ENCODE measurements at places on chromosomes 2 and 18.

DNA sequence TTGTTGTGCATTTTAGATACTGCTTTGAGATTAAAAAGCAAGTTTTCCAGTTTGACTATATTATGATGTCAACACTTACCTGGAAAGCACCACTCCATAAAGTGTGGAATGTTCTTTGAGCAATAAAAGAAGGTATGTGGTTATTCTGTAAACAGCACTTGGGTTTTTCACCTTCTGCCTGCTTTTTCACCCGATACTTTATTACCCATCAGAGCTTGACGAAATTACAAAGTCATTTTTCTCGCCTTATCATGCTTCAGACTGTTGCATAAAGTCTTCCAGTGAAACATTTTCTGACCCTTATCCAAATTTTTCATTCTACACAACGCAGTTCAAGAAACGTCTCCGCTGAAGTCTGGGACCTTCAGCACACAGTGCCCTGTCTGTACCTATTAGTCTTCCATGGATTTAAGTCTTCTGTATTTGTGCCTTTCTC is 25.2 kb downstream of the CAB39 start:
- DNase-seq: no peak

DNA sequence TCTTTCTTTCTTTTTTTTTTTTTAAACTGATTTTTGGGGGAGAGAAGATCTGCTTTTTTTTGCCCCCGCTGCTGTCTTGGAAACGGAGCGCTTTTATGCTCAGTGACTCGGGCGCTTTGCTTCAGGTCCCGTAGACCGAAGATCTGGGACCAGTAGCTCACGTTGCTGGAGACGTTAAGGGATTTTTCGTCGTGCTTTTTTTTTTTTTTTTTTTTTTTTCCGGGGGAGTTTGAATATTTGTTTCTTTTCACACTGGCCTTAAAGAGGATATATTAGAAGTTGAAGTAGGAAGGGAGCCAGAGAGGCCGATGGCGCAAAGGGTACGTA is 587 bp downstream of the MEIS1 start:
- no peak for DNase-seq

GRCh38 chr2:238176613-238177012 is 17.8 kb downstream of the ERFE start:
- DNase-seq: no peak

GRCh38 chr2:72515696-72516095 is 310.1 kb downstream of the EXOC6B start:
- DNase-seq: no peak

GRCh38 chr2:193793914-193794313 is 1599.2 kb upstream of the TMEFF2 start:
- DNase-seq: no peak

DNA sequence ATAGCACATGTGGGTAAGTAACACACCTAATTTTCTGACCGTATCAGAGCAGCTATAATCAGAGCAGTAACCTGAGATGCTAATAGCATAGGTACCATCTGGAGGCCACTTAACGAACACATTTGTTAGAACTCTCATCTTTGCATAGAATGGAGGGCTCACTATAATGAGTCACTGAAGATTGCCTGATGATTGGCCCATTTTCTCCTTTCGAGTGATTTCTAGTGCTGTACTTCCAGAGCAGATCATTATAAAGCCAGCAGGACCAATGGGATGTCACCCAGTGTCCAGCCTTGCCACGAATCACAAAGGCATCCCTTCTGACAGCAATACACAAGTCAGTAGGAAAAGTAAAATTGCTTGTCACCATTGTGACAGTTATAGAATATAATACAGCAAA is 81.7 kb upstream of the REV1 start:
- DNase-seq: no peak

- no peak for DNase-seq
Measured at GRCh38 chr2:176745543-176746200, 466.9 kb upstream of the HNRNPA3 start.

- DNase-seq: no peak
Measured at GRCh38 chr2:236949089-236949905, 136.4 kb upstream of the COPS8 start.

GRCh38 chr18:58341916-58342315 is 287.0 kb downstream of the ALPK2 start:
- no peak for DNase-seq

- no peak for DNase-seq
Measured at GRCh38 chr2:240461471-240462072, 26.1 kb downstream of the GPC1 start.

- DNase-seq: no peak
Measured at GRCh38 chr2:204251158-204251997, 293.9 kb upstream of the PARD3B start.

GRCh38 chr2:126935774-126936173 is 37.1 kb downstream of the TEX51 start:
- DNase-seq: no peak

DNA sequence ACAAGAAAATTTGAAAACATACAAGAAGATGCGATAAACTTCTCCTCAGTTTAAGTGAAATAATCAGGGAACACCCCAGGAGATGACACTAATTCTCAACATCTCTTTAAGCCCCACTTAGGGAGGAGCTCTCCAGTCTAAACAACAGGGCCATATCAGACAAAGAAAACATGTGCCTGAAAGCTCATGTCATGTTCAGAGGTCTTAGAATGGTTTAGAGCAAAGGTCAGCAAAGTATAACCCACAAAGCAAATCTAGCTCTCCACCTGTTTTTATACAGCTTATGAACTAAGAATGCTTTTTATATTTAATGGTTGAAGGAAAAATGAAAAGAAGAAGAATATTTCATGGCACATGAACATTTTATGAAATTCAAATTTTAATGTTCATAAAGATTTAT is 155.6 kb upstream of the NOL4 start:
- no peak for DNase-seq

GRCh38 chr2:208999911-209000310 is 423.9 kb upstream of the MAP2 start:
- DNase-seq: no peak

DNA sequence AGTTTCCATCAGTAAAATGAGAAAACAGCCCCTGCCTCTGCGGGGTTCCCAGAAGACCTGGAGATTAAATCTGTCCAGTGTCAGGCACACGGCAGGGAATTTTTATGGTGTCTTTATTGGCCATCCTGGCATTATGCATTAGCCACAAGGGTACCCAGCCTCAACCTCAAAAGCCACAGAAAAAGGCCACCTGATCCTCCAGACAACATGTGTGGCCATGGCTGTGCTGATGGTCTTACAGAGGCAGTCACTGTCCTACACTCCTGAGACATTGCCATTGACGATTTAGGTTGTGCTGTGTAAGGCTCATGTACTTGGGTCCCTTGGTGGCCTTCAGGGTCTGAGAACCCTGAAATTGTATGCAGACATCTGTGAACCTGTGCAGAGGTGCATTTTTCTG is 115.6 kb downstream of the SMAD7 start:
- no peak for DNase-seq

- DNase-seq: no peak
Measured at GRCh38 chr2:110958346-110959119, 162.2 kb upstream of the BCL2L11 start.

DNA sequence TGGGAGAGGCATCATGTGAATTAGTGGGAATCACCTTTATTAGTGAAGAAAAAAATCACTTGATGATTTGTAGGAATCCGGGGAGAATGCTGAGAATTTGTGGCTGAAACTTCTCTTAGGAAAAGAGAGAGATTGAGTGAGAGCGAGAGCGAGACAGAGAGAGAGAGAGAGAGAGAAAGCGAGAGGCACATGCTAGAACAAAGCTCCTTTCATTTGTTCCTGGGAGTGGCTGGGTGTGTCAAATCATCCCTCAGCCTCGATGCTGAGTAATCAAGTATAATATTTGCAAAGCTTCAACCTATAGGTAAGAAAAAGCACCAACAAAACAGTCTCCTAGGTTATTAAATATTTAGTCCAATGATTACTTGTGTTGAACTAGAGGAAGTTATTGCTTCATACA is 4.4 kb upstream of the SERPINB5 start:
- DNase-seq: no peak

GRCh38 chr2:128642316-128642715 is 323.6 kb upstream of the HS6ST1 start:
- DNase-seq: no peak

GRCh38 chr18:79965119-79965902 is 868 bp downstream of the HSBP1L1 start:
- no peak for DNase-seq

DNA sequence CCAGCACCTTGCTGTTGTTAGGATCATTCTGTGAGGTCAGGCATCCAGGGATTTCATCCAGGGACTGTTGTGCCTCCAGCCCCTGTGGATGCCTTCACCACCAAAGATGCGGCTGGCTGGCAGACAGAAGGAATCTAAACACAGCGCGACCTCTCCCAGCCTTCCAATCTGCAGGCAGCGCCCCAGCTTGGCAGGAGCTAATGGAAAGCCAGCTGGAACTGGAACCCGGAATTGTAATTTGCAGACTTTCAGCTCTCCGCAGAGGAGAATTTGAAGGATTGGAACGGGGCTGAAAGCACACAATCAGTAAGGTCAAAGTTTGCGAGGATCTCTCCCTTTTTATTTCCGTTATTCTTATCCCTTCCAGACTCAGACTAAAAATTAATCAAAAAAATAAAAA is 127.8 kb downstream of the TRIB2 start:
- no peak for DNase-seq

- DNase-seq: no peak
Measured at GRCh38 chr2:158718851-158719250, 76.3 kb upstream of the DAPL1 start.

DNA sequence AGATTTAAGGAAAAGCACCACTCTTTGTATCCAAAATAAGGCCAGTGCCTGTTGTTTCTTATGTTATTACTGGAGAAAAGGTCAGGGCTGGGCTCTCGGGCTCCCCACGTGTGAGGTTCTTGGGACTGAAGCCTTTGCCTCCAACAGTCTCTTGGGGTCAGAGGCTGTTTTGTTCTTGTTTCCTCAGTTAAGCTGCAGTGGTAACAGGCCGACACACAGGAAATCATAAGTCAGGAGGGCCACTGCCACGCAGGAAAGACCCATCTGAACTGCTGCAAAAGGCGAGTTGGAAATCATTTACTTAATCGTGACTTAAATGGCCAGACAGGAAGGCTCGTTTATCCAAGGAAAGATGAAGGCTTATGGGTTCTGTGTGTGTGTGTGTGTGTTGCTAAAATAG is 30.3 kb upstream of the IL37 start:
- DNase-seq: no peak

- no peak for DNase-seq
Measured at GRCh38 chr2:26767894-26768487, 3.9 kb downstream of the SLC35F6 start.

- no peak for DNase-seq
Measured at GRCh38 chr2:231926180-231926741, at the start of gene NPPC. Gene NPPC, minus strand, starts transcription at chr2:231926396. Its CDS starts 147 bp downstream, at chr2:231926249.

DNA sequence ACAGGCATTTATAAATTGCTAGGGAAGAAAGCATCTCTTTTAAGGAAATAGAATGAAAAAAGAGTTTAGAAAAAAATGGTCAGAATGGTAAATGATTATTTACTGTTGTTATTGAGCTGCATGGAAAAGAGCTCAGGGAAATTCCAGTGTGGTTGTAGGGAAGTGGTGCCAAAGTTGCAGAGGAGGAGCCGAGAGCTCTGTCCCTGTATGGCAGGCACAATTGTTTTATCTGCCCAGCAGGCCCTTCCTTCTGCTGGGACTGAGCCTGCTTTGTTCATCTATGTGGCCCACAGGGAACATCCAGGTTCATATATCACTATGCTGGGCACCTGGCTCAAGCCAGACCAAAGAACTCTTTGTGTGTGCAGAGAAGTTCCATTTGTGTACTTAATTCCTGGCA is 80.8 kb upstream of the AGAP1 start:
- DNase-seq: no peak

- DNase-seq: no peak
Measured at GRCh38 chr2:80642465-80642864, 337.9 kb upstream of the LRRTM1 start.

GRCh38 chr2:179277429-179278196 is 13.0 kb upstream of the SESTD1 start:
- DNase-seq: no peak

- DNase-seq: no peak
Measured at GRCh38 chr2:85151026-85151425, 17.8 kb downstream of the TCF7L1 start.
